ENCODE measurements at places on chromosomes 1 and 21. TPM values are rescaled to one million over a fixed set of nuclear protein-coding genes. Genes with fewer than 3 reads are reported as not detected.

DNA sequence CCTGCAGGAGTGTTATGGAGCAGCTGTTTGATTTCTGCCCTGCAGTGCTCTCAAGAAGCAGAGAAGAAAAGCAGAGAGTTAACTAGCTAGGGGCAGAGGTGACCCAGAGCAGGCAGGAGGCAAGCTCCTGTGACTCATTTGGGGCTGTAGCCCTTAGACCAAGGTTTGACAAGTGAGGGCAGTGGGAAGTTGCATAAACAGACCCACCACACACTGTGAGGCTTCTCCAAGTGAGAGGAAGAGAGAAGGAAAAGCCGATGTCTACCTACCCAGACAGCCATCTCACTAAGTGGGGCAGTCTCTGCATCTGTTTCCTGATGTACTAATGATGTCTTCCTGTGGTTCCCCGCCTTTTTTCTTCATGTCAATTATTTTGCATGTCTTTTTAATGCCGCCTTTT lies 159.9 kb upstream of the NR5A2 start:
- no peak for DNase-seq
- no peaks in the 10 kb centered on the region for H3K36me3 ChIP-seq
- peaks cover 8% of the 10 kb centered on the region for H3K27me3 ChIP-seq

- no peaks in the 10 kb centered on the region for H3K4me1 ChIP-seq
- no peak overlapping the region for H3K4me3 ChIP-seq
- no peak for DNase-seq
- H3K36me3 ChIP-seq = no peaks in the 10 kb centered on the region
- H3K27ac ChIP-seq = no peak overlapping the region
These were observed 3.4 kb downstream of the PRAMEF12 start for GRCh38 chr1:12776801-12777557.

GRCh38 chr1:115727706-115728249 lies 40.7 kb downstream of the CASQ2 start:
- no peaks in the 10 kb centered on the region for H3K27me3 ChIP-seq
- DNase-seq = peak; percentile 56
- peak overlapping the region; percentile 74 for H3K27ac ChIP-seq
- peaks cover 59% of the 10 kb centered on the region for H3K4me1 ChIP-seq
- H3K36me3 ChIP-seq = peaks cover 44% of the 10 kb centered on the region
- H3K4me3 ChIP-seq = no peak overlapping the region

GRCh38 chr1:212453156-212453857 lies 20.6 kb downstream of the NENF start:
- H3K27me3 ChIP-seq = no peaks in the 10 kb centered on the region
- no peak for DNase-seq
- H3K4me3 ChIP-seq = no peak overlapping the region
- no peaks in the 10 kb centered on the region for H3K36me3 ChIP-seq

DNA sequence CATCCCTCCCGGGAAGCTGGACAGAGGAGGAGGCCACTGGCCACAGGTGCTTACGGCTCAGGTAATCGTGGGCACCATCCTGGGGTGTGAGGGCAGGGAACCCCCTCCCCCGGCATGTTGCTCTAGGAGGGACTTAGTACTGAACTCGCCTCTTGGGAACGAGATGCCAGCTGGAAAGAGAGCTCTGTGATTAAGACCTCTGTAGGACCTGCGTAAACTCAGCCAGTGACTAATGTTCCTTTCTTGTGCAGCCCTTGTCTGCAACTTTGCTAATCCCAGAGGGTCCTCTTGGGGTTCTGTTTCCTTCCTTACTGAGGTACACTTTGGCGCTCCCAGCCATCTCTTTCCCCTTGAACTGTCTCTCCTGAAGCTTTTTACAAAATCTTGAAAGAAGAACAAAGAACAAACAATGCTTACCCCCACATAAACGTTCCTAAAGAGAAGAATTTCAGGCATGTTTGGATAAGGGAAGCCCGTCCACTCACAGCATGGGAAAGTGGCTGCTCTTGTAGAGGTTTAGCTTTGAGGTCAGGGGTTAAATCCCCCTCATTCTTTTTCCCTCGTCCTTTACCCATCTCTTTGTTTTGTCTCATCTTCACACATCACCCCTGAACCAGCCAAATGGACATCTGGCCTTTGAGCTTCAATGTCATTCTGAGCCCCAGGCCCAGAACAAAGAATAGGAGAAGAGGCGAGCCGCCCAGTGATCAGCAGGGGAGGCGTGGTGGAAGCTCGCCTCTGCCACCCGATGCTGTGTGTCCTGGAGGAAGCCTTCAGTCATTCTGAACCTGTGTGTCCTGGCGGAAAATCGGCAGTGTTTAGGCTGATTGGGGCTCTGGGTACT lies 37.4 kb downstream of the CITED4 start:
- no peak overlapping the region for H3K4me3 ChIP-seq
- no peak for DNase-seq
- H3K4me1 ChIP-seq = no peaks in the 10 kb centered on the region
- H3K36me3 ChIP-seq = no peaks in the 10 kb centered on the region
- H3K27ac ChIP-seq = no peak overlapping the region

DNA sequence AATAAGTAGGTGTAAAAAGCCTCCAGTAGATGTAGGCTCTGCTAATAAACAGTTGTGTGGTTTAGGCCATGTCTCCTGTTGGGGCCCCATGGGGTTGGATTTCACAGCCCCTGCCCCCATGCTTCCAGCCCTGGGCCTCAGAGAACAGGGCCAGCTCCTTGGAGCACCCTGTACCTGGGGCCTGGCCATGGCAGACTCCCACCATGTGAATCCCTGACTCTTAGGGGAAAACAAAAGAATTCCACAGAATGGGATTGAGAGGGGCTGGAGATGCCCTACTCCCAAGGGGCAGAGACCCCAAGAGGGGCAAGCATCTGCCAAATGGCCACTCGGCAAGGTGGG lies 11.5 kb downstream of the LRP8 start:
- peaks cover 5% of the 10 kb centered on the region for H3K4me1 ChIP-seq
- no peak overlapping the region for H3K27ac ChIP-seq
- H3K36me3 ChIP-seq = no peaks in the 10 kb centered on the region

DNA sequence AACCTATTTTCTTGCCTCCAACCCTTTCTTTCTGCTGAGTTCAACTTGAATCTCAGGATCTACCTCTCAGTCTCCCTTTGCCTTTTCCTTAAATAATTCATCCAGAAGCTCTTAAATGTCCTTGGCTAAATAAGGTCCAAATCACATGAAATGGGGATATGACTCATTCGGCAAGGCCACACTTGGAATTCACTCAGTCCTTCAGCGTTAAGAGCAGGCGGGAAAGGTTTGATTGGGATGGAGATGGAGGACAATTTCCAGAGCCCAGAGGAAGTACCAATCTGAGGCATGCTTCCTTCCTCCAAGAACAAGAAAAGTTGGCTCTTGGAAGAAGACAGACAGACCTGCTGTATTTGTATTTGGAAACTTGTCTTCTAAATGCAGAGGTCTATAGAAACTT lies 128.5 kb downstream of the PROX1 start:
- H3K4me1 ChIP-seq = no peaks in the 10 kb centered on the region
- H3K4me3 ChIP-seq = no peak overlapping the region
- H3K36me3 ChIP-seq = no peaks in the 10 kb centered on the region
- no peak for DNase-seq

DNA sequence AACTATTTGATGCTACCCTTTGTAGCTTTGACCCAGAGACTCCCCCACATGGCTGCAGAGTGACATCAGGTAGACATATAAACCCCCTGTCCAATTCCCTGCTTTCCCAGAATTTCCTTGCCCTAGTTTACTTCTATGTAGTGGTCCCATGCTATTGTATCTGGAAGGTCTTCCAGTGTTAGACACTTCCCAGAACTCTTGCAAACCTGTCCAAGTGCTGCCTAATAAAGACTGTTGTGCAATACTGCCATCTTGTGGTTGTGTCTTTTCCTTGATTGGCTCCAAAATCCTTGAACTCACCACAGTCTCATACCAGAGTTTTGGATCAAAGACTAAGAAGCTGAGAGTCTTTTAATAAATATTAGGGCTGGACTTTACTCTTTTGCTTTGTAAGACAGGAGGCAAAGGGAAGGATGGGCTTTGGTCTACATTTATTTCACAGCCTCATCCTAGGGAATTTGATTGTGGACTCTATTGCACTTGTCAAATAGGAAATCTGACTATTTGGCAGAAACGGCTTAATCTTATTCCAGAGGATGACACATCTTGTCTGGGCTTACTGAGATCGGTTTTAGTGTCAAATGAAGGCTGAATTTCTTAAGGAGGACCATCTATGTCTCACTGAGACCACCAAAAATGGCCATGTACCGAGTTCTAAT lies 169.9 kb downstream of the LRRC7 start:
- no peak overlapping the region for H3K27ac ChIP-seq
- no peaks in the 10 kb centered on the region for H3K27me3 ChIP-seq
- no peaks in the 10 kb centered on the region for H3K4me1 ChIP-seq

DNA sequence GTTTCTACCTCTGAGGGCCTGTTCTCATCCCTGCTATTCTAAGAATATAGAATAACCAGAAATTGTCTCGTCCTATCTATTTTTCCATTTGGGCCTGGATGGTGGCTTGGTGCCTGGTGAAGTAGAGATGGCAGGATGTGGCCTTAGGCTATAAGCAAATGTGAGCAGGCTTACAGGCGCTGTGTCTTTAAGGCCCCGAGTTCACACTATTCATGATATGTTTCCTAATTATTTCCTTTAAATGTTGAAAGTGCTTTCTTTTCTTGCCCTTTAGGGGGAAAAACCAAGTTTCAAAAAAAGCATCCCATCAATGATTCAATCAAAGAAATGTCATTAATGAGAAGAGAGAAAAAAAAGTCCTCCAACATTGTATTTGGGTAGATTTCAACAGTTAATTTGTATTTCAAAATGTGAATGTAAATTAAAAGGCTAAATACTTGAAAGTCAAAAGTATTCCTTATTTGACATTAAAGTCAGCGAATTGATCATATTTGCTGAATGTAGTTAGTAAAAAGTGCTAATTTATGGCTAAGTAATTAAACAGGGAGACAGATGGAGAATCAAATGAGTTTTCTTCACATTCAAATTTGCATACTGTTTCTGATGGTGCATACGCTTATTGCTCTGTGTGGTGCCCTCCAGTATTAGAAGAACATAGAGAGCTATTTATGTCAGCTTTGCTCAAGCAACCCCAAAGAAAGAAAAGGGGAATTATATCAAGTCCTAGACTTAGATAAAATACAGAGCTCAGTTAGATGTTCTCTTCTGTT lies 34.0 kb upstream of the HUNK start:
- H3K4me3 ChIP-seq = no peak overlapping the region
- H3K27ac ChIP-seq = no peak overlapping the region
- H3K36me3 ChIP-seq = no peaks in the 10 kb centered on the region
- DNase-seq = no peak
- peaks cover 9% of the 10 kb centered on the region for H3K27me3 ChIP-seq

DNA sequence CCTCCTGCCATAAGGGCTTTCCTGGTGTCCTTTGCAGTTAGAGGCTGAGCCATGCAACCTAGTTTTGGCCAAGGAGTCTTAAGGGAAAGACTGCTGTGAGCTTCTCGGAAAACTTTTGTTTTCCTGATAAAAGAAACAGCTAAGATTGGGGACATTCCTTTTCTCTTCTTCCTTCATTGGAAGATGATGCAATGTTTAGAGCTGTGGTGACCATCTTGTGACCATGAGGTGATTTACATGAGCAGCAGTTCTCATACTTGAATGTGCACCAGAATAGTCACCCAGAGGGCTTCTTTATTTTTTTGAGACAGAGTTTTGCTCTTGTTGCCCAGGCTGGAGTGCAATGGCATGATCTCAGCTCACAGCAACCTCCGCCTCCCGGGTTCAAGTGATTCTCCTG lies 20.4 kb upstream of the SMAP2 start:
- H3K27ac ChIP-seq = no peak overlapping the region
- no peaks in the 10 kb centered on the region for H3K27me3 ChIP-seq
- no peaks in the 10 kb centered on the region for H3K4me1 ChIP-seq
- DNase-seq = no peak

DNA sequence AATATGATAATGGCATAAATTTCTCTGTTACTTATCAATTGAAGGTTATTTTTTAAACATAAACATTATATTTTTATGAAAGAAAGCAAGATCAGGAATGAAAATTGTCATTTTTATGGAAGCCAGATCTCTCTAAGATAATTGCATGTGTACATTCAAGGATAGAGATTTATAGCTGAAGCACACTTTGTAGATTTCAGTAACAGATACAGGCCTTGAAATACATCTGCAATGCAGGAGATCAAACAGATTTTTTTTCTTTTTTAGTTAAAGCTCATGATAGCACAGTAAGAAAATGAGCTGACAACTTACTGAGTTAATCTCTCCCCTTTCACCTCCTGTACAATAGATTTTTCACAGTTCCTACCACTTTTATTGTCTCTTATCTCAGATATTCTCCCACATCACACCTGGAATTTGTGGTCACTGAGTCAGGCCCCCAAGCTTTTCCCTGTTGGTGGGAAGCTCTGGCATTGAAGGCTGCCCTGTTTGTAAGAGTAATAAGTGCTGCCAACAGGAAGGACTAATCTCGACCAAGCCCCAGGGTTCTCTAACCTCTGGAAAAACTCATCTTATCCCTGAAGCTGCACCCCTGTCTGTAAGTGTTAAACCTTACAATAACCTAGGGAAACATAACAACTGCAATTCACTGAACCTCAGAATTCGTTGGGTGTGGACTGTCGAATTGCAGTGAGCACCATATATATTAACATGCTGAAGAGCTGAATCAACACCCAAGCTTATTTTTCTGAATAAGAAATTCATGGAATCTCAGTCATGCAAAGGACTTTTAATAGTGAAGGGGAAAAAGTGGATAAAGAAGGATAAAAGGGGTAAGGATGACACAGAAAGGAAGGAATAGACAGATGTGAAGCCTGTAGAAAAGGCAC lies 599.0 kb downstream of the LMO4 start:
- H3K4me1 ChIP-seq = no peaks in the 10 kb centered on the region
- no peak overlapping the region for H3K27ac ChIP-seq
- no peak for DNase-seq
- no peaks in the 10 kb centered on the region for H3K27me3 ChIP-seq
- H3K4me3 ChIP-seq = no peak overlapping the region

- H3K36me3 ChIP-seq = no peaks in the 10 kb centered on the region
- DNase-seq = no peak
- H3K4me3 ChIP-seq = no peak overlapping the region
- peaks cover 7% of the 10 kb centered on the region for H3K27me3 ChIP-seq
- peaks cover 37% of the 10 kb centered on the region for H3K4me1 ChIP-seq
- peak overlapping the region; percentile 93 for H3K27ac ChIP-seq
These were observed 118.6 kb downstream of the PROX1 start for GRCh38 chr1:214106375-214106774.

DNA sequence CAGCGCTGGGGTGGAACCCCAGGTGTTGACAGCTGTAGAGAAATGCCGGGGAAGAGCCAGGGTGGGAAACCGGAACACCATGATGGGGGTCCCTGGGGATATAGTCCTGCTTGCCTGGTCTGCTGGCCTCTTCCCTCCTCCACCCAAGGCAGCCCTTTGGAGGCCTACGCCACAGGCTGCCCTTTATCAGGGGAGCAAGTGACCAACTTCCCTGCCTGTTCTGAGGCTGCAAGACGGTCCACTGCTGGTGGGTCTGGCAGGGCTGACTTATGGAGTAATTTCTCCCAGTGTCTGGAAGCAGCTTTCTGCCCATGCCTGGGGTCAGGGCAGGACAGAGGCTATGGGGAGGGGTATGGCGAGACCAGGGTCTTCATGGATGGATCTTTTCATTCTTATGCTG lies 50.8 kb upstream of the EDN2 start:
- peaks cover 44% of the 10 kb centered on the region for H3K4me1 ChIP-seq
- no peak for DNase-seq
- no peaks in the 10 kb centered on the region for H3K36me3 ChIP-seq
- no peak overlapping the region for H3K27ac ChIP-seq
- H3K4me3 ChIP-seq = no peak overlapping the region
- no peaks in the 10 kb centered on the region for H3K27me3 ChIP-seq

GRCh38 chr1:65151641-65152040 lies 3.6 kb downstream of the AK4 start:
- no peaks in the 10 kb centered on the region for H3K36me3 ChIP-seq
- H3K27ac ChIP-seq = peak overlapping the region; percentile 93
- no peaks in the 10 kb centered on the region for H3K27me3 ChIP-seq

The KCNJ9 gene
- total RNA-seq = 0.05 TPM

The CNIH3 gene
- 1.1 TPM for total RNA-seq

The SPATA17 gene
- total RNA-seq = 1.2 TPM

The EDARADD gene
- 1.4 TPM for total RNA-seq

The NT5C1A gene
- total RNA-seq = 26.8 TPM

Measured in left ventricle myocardium inferior (tissue), 1 donor.